ENCODE measurements at places on chromosomes 4 and X.

DNA sequence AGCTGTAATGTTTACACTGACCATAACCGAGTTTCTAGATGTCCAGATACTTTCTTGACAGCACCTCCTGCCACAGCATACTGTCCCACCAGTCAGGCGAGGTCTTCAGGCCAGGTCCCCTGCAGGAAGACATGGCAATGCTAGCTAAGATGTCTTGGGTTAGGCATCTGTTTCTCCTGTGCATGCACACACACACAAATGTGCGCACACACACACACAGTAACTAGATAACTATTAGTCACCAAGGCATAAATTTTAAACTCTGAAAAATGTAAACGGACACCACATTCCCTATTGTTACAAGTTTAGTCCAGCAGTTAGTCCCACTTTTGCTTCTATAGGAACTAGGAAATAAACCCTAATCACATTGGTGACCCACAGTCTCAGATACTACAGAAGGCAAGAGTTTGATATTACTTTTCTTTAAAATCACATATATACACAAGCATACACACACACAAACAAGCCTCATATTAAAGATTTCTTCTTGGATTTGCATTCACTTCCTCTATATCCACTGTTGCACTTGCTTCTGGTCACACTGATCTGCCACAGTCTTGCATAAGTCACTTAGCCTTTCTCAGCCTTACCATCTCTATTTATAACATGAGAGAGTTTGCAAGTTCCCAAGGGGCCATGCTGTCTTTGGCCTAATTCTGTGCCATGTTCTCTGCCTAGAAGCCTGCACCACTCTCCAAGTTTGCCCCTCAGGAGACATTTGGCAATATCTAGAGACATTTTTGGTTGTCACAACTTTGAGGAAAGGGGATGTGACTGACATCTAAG lies 32.2 kb downstream of the IL21 start:
- DNase-seq, result no peak

DNA sequence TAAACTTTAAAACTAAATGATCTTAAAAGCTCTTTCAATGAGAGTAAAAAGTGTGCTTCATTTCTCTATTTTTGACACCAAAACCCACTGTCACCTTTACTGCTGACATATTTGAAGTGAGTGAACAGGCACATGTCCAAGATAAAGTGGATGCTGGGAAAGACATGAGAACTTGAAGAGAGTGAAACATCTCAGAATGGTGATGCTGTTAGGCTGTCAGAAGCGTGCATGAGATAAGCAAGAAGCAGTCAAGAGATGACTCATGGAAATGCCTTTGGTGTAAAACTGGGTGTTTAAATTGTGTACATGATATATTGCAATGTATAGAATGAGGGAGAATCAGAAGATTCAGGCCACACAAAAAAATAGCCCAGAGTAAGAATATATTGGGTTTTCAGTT lies 21.8 kb upstream of the GBA3 start:
- no peak for DNase-seq

DNA sequence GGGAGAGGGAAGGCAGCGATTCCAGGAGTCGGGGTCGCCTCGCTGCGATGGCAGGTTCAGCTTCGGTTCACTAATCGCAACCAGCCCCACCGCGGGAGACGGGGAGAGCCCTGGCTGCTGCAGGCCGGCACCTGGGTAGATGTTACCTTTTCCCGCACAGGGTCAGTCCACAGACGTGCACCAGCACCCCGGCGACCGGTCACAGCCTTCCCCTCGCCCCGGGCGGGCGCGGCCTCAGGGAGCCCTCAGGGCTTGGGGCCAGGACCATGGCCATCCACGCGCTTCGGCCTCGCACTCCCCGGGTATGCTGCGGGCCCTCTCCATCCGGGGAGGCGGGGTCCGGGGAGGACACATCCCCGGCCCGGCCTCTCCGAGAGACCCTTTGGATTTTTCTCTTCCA lies 26.1 kb upstream of the EXOC1L start:
- DNase-seq, result no peak

GRCh38 chr4:52751487-52751911 lies 274 bp upstream of the ERVMER34-1 start:
- no peak for DNase-seq

- no peak for DNase-seq
These were observed 220.7 kb downstream of the ANTXR2 start for GRCh38 chr4:79852305-79852730.

DNA sequence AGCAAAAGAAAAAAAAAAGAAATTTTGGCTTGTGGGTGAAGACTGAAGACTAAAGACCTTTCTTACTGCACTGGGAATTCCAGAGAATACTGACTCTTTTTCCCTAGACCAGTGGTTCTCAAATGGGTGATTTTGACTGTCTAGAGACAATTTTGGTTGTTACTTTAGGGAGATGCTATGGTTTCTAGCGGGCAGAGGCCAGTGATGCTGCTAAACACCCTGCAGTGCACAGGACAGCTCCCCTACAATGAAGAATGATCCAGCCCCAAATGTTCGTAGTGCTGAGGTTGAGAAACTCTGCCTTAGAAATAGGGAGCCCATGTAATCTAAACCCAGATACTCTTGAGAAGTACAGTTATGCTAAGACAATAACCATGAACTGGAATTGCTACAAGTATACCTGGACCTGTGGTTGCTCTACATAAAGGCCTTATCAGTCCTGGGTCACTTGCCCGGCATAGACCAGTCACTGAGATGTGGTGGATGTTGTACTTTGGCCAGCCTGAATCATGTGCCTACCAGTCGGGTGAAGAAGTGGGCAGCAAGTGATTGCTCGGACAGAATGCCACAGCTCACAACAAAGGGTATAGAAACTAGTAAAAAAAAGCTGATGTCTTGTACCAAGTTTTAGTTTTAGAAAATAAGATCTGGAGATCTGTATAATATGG lies 16.0 kb downstream of the ARHGAP10 start:
- DNase-seq, result no peak

DNA sequence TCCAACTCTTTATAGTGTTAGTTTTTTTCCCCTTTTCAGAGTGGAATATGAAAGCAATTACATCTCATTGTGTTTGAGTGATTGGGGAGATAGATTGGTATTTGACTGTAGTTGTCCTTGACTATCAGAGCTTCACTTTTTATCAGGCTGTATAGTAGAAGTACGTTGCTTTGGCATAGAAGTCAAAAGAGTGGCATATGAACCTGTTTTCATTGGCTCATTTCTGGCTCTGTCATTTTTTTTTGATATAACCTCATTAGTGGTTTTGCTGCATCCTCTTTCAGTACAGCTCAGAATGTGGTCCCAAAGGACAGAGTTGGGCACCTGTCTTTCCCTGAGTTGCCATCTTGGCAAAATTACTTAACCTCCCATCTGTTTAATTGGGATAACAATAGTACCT lies 1.4 kb downstream of the TMA16 start:
- no peak for DNase-seq

Data from stimulated activated CD8-positive, alpha-beta memory T cell treated with anti-CD3 and anti-CD28 coated beads, Interleukin-15, amount 100 ng/mL, for 48 hours (primary cell).